ENCODE measurements at places on chromosomes 7 and 10.

DNA sequence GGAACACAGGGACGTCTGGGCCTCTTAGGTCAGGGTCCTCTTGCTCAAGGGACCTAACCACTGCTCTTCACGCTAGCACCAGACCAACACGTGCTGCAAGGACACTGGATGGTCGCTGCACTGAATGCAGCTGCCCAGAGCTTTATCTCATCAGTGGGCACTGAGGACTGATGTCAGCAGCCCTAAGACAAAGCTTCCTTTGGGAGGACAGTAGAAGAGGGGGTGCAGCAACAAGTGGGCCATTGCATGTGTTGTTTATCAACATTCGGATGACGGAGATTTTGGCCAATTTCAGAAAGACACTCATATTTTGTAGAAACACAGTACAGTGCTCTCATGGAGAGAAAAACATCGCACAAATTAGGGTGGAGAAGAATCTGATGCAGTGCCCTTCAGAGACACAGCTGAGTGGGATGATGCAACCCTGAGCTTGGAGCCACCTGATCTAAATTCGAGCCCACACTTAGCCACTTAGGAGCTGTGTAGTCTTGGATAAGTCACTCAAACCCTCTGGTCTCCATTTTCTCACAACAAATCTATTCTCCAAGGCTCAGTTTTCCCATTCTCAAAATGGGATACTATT is 1.7 kb downstream of the OPALIN start:
- DNase-seq: no peak

GRCh38 chr10:70981171-70981836 is 92.9 kb upstream of the PCBD1 start:
- no peak for DNase-seq

GRCh38 chr7:108252177-108252576 is 122.0 kb upstream of the LAMB4 start:
- DNase-seq: no peak

GRCh38 chr7:98256431-98256830 is 4.4 kb upstream of the TECPR1 start:
- no peak for DNase-seq

DNA sequence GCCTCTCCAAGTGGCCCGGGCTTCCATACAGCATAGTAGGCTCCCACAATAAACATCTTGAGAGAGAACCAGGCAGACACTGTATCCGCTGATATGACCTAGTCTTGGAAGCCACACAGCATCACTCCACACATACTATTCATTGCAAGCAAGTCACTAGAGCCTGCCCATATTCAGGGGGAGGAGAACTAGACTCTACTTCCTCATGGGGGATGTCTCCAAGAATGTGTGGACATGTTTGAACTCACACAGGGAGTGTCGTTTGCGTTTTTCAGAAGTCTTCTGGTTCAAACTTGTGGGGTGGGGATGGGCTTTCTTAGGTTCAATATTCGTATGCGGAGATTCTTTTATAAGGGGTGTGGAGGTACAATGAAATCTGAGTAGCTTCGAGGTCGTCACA is 232.6 kb upstream of the HABP2 start:
- DNase-seq: no peak

DNA sequence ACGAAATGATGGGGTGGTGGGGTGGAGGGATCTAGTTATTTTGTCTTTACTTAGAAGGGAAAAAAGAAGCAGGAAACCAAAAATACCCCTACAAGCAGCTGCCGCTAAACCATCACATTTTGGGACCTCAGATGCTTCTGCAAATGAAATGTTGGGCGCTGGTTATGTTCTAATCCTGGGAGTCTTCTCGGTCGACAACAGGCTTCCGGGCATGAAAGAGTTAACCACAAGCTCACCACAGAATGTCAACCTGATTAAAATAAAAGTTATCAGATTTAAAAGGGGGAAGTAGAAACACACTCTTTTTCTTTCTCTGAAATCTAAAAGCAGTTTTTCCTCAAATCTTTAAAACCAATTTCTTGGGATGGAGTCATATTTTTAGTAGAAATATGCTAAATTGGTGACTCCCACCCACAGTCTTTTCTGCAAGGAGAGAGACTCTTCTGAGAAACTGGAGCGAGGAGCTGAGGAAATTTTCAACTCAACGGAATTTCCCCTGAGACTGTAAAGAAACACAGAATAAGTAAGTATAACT is 16.8 kb downstream of the IL2RA start:
- DNase-seq: no peak

DNA sequence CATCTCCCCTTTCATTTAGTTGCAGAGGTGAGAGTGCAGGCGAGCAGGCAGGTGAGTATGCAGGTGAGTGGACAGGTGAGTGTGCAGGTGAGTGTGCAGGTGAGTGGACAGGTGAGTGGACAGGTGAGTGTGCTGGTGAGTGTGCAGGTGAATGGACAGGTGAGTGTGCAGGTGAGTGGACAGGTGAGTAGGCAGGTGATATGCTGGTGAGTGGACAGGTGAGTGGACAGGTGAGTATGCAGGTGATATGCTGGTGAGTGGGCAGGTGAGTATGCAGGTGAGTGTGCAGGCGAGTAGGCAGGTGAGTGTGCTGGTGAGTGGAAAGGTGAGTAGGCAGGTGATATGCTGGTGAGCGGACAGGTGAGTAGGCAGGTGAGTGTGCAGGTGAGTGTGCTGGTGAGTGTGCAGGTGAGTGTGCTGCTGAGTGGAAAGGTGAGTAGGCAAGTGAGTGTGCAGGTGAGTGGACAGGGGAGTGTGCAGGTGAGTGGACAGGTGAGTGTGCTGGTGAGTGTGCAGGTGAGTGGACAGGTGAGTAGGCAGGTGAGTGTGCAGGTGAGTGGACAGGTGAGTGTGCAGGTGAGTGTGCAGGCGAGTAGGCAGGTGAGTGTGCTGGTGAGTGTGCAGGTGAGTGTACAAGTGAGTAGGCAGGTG is 165.6 kb downstream of the ADARB2 start:
- no peak for DNase-seq

DNA sequence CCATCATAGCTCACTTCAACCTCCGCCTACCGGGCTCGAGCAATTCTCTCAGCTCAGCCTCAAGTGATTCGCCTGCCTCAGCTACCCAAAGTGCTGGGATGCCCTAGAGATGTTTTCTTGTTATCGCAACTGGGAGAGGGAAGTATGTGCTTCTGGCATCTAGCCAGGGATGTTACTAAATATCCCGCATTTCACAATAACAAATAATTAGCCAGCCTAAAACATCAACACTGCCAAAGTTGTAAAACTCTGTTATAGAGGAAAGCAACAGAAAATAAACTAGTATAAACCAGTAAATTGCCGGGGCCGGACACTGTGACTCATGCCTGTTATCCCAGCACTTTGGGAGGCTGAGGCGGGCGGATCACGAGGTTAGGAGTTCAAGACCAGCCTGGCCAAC is 7.2 kb downstream of the INA start:
- no peak for DNase-seq
